ENCODE measurements at places on chromosomes 12 and 14.

DNA sequence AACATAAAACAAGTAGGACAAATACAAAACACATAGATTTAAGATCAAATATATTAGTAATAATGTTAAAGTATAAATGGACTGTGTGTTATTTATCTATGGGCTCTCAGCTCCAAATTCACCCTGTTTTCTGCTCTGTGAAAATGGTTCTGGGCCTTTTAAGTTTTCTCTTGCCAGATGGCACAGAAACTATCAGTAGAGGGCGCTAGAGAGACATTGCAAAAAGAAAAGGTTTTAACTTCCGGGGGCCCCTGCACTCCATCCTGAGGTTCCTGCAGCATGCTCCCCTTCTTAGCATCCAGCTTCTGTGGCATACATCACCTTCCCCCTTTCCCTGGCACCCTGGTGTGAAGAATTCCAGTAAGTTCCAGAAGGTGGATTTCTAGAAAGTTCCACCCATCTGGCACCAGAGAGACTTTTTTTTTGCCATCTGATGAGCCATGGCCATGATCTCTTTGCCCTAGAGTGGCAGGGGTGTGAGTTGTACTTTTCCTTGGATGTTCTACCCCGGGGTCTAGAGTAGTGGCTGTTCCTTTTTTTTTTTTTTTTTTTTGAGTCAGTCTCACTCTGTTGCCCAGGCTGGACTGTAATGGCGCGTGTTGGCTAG is 29.3 kb downstream of the ZCRB1 start:
- DNase-seq, result no peak

GRCh38 chr12:16949371-16949770 is 343.4 kb upstream of the LMO3 start:
- no peak for DNase-seq

- no peak for DNase-seq
Measured at GRCh38 chr14:100584056-100585031, 2.9 kb downstream of the BEGAIN start.

GRCh38 chr12:125220404-125221273 is 155.4 kb downstream of the AACS start:
- no peak for DNase-seq

DNA sequence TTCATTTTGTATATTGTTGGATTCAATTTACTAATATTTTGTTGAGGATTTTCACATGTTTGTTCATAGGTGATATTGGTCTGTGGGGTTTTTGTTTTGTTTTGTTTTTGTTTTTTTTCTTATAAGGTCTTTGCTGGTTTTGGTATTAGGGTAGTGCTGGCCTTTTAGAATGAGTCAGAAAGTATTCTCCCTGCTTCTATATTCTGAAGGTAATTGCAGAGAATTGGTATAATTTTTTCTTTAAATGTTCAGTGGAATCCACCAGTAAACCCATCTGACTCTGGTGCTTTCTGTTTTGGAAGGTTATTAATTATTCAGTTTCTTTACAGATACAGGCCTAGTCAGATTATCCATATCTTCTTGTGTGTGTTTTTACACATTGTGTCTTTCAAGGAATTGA is 8.9 kb downstream of the TOGARAM1 start:
- DNase-seq, result no peak

- DNase-seq, result no peak
Measured at GRCh38 chr12:54689034-54689372, 40.8 kb upstream of the DCD start.

- no peak for DNase-seq
Measured at GRCh38 chr14:72450473-72451044, 443.3 kb downstream of the DPF3 start.

GRCh38 chr14:66401449-66402095 is 84.6 kb upstream of the CCDC196 start:
- DNase-seq, result no peak

DNA sequence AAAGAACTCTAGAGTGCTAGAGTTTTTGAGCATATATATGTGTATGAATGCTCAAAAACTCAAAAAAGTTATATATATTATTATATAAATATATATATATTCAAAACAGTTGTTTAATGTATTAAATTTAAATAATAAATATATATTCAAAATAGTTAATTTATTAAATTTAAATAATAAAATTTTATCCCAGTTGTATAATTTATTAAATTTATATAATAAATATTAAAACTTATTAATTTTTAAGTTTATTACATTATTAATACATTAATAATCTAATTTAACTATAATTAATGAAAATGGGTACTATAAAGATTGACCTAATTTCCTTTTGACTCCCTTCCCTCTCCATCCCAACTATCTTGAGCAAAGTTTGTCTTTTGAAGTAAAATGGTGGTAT is 97.8 kb downstream of the RERG start:
- no peak for DNase-seq

DNA sequence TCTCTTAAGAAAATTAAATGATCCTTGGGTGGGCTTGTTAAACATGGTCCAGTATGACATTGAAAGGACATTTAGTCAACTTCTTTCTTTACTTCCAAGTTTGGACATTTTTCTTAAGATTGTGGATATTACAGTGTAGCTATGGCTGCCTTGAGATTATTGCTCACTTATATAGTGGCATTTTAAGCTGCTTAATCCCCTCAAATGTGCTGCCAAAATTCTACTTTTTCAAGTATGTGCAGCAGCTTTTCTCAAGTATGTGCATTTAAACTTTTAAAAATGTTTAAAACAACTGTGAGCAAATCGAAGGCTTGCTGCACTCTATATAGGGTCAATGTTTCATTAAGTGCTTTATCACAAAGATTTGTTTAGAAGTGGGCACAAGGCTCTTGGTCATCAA is 7.4 kb downstream of the TXNRD1 start:
- no peak for DNase-seq

DNA sequence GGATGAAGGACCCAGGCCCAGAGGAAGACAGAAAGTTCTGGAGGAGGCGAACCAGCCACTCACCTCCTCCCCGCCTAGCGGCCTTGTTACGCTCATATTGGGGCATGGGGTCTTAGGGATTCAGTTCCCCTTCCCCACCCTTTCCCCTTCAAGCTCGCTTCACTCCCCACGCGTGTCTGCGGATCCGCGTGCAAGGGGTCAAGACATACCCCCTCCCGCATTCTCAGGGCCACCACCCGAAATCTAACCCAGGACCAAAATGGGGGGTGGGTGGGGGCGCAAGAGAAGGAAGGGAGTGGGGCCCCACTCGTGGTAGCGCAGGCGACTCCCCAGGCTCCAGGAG is 584 bp upstream of the RFX4 start:
- no peak for DNase-seq

GRCh38 chr14:69708586-69709560 is 58.1 kb upstream of the SRSF5 start:
- no peak for DNase-seq

DNA sequence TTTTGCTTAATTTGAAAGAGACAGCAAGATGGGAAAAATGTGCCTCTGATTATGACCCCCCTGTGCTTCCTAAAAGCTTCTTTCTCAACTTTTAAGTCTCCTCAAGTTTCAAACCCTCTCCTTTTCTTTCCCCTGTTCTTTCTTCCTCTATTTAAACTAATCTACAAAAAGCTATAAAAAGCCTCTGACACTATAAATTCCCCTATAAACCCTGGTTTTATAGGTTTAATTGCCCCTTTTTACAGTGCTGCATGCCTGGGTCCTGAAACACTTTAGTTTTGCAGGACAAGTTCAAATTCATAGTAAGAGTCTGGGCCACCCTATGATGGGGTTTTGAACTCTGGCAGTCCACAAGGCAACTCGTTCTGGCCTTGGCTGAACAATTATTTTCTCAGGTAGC is 510.9 kb upstream of the TBX3 start:
- DNase-seq, result no peak

DNA sequence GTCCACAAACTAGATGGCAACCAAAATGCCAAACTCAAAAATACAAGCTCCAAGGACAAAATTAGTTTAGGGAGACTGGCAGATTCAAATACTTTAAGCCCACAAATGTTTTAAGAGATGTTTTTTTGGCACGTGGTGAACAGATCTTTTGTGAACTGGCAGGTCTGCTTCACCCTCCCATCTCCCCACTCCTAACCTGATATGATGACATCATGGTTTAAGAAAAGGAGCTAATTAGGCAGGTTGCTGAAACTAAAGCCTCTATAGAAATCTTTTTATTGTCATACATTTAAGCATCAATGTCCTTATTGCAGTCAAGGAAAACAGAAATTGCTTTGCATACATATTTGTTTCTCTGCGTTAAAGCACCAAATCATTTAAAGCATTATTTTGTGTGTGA is 5.8 kb downstream of the LRIG3 start:
- no peak for DNase-seq

- no peak for DNase-seq
Measured at GRCh38 chr14:25411781-25412757, 362.1 kb upstream of the STXBP6 start.

DNA sequence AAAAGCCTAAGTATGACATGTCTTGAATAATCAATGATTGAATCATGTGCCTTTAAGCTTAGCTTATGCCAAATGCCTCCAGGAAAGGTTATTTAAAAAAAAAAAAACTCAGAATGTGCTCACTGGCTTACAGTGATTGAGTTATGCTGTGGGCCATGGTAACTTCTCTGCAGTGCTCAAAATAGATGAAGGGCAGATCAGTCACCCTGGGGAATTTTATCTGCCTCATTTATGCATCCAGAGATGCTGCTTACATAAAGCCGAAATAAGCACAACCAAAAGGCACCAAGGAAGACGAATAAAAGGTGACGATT is 118.7 kb upstream of the MDM1 start:
- DNase-seq, result no peak

DNA sequence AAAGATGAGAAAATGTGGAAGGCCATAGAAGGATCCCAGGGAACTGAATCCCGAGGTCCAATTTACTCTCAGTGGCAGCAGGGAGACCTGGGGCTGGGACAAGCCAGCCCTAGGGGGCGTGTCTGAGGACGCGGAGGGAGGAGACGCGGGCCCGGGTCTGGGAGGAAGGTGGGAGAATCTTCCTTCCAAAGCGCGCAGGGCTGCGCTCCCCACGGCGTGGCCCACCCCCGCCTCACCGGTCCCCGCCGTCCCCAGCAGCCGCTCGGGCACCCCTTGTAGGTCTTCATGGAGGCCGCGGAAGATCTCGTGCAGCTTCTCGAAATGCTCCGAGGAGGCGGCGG is 323 bp downstream of the VTI1B start:
- DNase-seq, result no peak

DNA sequence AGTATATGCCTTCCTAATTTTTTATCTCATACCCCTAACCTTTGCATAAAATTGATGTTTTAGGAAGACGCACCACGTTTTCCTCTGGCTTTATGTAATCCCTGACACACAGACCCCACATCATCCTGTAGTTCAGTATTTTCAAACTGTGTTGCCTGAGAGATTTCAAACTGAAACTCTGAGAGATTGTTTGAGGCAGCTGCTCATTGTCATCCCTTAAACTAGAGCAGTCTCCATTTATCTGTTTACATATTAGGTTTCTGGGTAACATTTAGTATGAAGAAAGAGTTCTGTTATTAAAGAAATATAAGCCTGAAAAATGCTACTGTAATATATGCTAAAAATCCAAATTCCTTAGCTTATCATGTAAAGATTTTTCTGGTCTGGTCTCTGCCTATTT is 24.3 kb downstream of the MNAT1 start:
- no peak for DNase-seq

DNA sequence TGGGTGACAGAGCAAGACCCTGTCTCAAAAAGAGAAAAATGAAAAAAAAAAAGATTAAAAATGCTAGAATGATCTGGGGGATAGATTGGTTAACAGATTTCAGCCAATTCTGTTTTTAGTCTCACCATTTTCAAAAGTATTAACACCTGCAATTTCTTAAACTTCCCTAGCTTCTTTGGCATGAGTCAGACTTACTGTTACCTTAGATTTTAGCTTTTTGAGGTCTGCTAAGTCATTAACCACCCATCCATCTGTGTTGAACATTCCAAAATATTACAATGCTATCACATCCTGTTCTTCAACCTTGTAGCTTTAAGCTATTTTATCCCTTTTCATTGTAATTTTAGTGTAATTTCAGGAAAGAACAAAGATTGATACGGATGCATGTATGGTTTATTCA is 59.3 kb downstream of the PPP1R13B start:
- no peak for DNase-seq

GRCh38 chr14:38973083-38973700 is 129.8 kb downstream of the SEC23A start:
- DNase-seq, result no peak

- DNase-seq, result no peak
Measured at GRCh38 chr12:13455778-13456144, 259.2 kb downstream of the EMP1 start.

GRCh38 chr14:68231898-68232297 is 412.3 kb downstream of the RAD51B start:
- no peak for DNase-seq

GRCh38 chr12:32785557-32785956 is 29.9 kb upstream of the YARS2 start:
- DNase-seq, result no peak

GRCh38 chr12:25155022-25155576 is 39.9 kb downstream of the DNAI7 start:
- DNase-seq, result no peak

GRCh38 chr14:53924753-53925152 is 31.9 kb downstream of the BMP4 start:
- DNase-seq, result no peak

DNA sequence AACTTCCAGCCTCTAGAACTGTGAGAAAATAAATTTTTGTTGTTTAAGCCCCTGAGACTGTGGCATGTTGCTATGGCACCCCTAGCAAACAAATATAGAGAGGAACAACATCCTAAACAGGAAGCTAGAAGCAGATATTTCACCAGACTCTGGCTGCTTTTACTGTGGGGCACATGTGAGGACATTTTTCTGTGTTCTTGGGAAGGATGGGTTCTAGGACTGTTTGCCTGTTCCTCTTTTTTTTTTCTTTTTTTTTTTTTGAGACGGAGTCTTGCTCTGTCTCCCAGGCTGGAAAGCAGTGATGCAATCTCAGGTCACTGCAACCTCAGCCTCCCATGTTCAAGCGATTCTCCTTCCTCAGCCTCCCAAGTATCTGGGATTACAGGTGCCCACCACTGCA is 4.2 kb upstream of the HRK start:
- DNase-seq, result no peak

DNA sequence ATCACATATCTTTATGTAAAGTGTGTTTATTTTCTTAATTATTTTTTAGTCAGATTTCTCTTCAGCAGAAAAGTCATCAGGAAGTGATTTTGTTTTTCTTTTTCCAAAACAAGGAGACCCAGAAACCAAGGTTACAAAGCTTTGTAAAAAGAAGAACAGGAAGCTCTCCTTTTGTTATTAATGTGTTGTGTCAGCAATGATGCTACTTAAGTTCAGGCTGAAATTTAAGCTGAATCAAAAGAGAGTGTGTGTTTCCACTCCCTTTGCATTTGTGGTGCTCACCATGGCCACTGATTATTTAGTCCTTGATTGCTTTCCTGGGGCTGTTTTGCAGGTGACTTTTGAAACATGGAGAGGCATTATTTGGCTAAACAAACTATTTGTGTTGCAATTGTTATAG is 155.3 kb upstream of the ATP2B1 start:
- no peak for DNase-seq

GRCh38 chr12:120887253-120888043 is 16.7 kb downstream of the SPPL3 start:
- no peak for DNase-seq

DNA sequence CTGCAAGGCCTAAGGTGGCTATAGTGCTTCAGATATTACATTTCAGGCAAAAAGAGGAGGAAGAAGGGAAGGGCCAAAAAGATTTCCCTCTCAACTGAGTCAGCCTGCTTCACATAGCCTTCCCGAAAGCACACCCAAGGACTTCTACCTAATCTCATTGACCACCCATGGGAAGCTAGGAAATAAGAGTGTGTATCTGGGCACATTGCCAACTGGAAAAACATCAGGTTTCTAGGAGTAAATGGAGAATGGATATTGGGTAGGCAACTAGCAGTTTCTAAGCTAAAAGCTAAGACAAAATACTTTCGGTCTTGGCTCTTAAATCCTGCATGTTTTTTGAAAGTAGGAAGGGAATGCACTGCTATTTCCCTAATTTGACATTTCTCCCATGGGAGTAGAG is 221.7 kb upstream of the GRIP1 start:
- DNase-seq, result no peak
